ENCODE measurements at places on chromosomes 5 and 9.
A peak's percentile ranks its signal among the peaks of the same experiment; 100 is the strongest.

GRCh38 chr5:93829346-93829745 lies 87.9 kb upstream of the POU5F2 start:
- DNase-seq, result no peak

- DNase-seq, result peak; percentile 53
These were observed 10.6 kb upstream of the ANGPTL2 start for GRCh38 chr9:127132921-127133647.

DNA sequence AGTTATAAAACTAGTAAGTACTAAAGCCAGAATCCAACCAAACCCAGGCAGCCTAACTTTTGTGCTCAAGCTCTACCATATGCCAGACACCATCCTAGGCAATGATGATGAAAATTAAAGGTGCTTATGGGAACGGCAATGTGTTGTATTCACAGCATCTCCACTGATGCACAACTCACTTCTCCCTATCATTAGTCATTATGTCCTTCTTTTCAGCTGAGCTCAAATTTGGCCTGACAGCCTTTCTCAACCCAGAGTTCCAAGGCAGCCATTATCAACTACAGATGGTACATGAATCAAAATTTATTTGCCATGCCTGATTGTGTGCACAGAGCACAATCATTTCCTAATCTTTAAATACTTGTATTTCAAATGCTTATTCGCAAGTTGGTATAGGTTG lies 121.6 kb upstream of the TNPO1 start:
- DNase-seq, result no peak

GRCh38 chr5:178336889-178337288 lies 104.3 kb upstream of the PHYKPL start:
- peak; percentile 80 for DNase-seq
